Cortex of kidney (tissue), 1 donor: ENCODE measurements at places on chromosomes 1 and 21.

GRCh38 chr21:35940074-35940927, 120.0 kb downstream of the SETD4 start:
- no peak for DNase-seq

- DNase-seq: no peak
Measured at GRCh38 chr1:49424782-49425181, 599.0 kb downstream of the AGBL4 start.

GRCh38 chr1:14392859-14393365, 205.6 kb upstream of the KAZN start:
- DNase-seq: no peak

DNA sequence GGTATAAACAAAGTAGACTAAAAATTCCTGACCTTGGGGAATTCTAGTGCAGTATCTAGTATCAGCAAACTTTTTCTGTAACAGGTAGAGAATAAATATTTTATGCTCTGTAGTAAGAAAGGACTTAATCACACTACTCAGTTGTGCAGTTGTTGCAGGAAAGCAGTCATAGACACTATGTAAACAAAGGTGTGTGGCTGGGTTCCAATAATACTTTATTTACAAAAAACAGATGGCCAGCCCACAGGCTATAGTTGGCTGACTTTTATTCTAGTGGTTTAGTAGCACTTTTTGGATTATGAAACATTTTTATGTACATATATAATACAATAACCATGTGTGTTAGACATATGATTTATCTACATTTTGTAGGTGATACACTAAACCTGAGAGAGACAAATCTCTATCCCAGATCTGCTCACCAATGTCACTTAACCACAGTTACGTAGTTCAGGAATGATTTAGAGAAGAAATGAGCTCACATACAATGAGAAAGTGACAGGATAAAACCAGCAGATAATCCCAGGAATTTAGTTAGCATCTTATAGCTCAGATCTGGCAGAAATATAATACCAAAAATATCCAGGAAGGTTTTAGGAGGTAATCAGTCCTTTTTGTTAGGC, 56.1 kb downstream of the MIER1 start:
- DNase-seq: no peak

GRCh38 chr1:147542569-147542897, 1.2 kb downstream of the BCL9 start:
- no peak for DNase-seq

DNA sequence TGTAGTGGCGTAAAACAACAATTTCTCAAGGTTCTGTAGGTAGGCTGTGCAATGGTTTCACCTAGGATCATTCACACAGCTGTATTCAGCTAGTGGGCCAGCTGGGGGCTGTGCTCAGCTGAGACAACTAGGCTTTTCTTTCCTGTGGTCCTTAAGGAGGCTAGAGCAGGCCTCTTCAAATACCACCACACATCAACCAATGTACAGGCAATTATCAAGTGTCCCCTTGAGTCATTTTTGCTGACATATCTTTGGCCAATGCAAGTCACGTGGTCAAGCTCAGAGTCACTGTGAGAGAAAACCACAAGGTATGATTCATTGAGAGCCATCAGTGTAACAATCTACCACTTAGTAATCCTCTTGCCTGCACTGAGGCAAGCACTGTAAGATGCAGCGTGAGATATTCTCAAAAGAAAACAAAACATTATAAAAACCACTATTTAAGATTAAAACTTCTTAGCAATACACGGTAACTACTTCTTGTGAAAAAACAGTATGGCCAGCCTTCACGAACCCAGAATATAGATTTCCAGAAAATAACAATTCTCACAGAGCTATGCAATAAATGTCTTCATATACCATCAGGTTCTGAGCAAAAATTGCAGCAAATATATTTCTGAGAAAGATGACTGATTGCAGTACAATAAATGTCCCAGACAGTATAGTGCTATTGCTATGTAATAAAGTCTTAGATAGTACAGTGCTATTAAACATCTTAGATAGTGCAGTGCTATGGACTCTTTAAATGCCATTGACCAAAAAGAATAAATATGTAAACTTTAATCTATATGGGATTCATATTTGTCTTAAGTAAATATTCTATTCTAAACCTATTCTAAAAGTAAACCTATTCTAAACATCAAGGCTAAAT, 55.3 kb downstream of the NME7 start:
- no peak for DNase-seq

DNA sequence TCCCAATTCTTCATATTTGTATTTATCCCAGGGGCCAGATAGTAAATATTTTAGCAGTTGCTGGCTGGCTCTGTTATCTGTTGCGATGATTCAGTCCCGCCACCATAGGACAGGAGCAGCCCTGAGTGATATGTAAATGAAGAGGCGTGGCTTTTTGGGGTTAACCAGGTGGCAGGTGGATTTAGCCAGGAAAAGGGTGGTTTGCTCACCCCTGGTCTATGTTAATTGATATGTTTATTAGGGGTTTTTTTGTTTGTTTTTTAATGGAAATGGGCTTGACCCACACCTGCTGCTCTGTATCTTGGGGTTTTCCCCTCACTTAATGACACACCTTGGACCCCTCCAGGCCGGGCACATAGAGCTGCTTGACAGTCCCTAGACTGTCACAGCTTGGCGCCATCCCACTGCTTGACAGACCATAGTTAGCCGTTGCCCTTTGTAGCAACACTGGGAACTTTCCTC, 62.8 kb downstream of the PIK3CD start:
- DNase-seq: no peak

- no peak for DNase-seq
Measured at GRCh38 chr1:194903524-194903923, 1704.7 kb downstream of the KCNT2 start.

DNA sequence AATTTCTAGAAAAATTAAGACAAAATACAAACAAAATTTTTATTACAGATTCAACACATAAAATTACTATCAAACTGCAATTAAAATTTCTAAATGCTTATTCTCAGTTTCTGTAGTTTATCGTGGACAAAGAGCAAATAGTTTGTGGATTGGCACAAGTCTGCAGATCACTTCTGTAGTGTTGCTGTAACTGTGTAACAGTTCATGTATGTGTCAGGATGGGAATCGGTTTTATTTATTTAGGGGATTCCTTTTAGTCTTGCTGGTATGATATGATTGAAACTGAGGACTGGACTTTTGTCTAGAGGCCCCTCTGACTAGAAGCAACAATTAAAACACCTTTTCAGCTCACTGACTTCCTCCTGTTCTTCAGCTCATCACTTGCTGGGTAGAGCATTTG, 60.8 kb downstream of the LRIG2 start:
- no peak for DNase-seq

GRCh38 chr1:25821630-25822091, 1.9 kb downstream of the MTFR1L start:
- no peak for DNase-seq

DNA sequence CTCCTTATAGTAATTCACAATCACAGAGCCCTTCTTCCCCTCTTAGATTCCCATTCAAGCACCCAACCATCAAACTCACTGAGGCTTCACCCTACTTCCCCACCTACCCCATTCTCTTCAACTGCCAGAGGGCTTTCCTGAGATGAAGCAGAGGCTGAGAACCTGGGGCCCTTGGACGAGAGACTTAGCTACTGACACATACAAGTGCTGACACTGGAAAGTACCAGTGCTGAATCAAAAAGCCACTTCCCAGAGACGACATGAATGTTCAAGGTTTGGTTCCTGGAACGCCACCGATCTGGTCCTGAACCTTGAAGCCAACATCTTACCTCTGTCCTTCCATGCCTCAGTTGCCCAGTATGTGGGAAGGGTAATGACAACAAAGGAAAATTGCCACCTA, 16.6 kb upstream of the RAP1A start:
- DNase-seq: no peak

- DNase-seq: no peak
Measured at GRCh38 chr21:22575165-22575584, 1577.0 kb downstream of the NCAM2 start.

GRCh38 chr1:97186381-97186780, 464.8 kb downstream of the PTBP2 start:
- DNase-seq: no peak

DNA sequence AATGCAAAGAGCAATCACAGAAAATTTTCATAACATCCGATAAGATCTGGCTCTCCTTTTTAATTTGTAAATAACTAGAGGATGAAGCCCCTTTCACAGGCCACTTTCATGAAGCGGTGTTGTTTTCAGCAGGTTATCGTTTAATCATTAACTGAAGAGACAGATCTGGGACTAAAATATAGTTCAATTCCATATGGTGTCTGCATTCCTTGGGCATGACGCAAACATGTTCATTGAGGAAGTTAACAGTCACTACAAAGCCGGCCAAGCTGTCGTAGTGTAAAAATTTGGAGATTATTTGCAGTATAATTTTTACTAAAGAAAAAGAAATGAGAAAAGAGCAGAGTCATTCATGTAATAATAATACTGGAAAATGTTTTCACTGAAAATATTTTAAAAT, 565.2 kb upstream of the ADAMTS5 start:
- no peak for DNase-seq

DNA sequence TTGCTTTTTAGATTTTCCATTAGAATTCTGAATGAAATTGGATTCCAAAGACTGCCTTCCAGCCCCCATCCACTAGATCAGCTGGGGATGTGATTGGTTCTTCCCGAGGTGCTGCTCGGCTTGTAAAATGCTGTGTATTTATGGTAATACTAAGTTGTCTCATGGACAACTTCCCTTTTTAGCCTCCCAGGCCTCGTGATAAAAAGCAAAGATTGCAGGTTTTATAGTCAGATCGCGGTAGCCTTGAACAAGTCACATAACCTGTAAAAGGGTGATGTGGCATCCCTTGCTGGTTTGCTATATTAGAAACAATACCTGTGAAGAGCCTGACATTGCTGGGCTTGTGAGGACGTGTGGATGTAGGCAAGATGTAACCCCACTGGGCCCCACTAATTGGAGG, 10.4 kb downstream of the MUL1 start:
- no peak for DNase-seq

DNA sequence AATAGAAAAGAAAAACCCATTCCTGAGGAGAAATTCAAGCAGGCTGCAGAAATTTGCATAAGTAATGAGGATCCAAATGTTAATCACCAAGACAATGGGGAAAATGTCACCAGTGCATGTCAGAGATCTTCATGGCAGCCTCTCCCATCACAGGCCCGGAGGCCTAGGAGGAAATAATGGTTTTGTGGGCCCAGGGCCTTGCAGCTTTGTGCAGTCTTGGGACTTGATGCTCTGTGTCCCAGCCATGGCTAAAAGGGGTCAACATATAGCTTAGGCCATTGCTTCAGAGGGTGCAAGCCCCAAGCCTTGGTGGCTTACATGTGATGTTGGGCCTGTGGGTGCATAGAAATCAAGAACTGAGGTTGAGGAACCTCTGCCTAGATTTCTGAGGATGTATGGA, 22.7 kb downstream of the RAB3GAP2 start:
- DNase-seq: no peak

- no peak for DNase-seq
Measured at GRCh38 chr1:205316161-205316566, 5.4 kb downstream of the NUAK2 start.

DNA sequence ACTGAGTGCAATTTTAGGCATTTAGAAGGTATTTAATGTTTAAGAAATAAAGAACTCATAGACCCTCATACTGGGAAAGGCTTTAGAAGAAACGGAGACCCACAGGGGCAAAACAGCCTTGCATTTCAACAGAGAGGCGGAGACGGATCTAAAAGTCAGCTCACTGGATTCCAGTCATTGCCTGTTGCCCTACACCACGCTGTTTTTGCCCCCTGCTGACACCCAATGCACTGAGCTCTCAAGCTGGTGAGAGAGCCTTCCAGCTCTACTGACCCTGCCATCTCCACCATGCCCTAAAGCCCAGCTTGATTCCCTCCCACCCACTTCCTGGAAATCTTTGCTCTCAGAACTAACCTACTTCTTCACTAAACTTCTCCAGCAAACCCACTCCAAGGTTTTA, 7.2 kb upstream of the TRAF3IP3 start:
- DNase-seq: no peak

DNA sequence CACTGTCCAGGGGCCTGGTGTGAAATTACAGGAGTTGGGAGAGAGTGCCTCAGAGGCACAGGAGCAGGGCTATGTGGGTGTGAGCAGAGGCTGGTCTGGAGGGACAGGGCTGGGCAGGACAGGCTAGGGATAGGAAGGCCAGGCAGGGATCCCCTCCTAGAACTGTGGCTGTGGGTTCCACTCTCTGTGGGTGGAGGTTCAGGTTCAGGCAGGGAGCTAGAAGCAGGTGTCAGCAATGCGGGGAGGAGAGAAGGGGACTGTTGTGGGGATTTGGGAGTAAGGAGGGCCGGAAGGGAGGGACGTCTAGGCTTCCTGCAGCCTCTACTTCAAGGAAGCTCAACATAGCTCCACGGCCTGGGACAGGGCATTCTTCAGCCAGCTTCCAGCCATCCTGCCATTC, 8.3 kb upstream of the GPR61 start:
- DNase-seq: no peak

GRCh38 chr1:77940921-77941570, 37.8 kb downstream of the FUBP1 start:
- DNase-seq: no peak

DNA sequence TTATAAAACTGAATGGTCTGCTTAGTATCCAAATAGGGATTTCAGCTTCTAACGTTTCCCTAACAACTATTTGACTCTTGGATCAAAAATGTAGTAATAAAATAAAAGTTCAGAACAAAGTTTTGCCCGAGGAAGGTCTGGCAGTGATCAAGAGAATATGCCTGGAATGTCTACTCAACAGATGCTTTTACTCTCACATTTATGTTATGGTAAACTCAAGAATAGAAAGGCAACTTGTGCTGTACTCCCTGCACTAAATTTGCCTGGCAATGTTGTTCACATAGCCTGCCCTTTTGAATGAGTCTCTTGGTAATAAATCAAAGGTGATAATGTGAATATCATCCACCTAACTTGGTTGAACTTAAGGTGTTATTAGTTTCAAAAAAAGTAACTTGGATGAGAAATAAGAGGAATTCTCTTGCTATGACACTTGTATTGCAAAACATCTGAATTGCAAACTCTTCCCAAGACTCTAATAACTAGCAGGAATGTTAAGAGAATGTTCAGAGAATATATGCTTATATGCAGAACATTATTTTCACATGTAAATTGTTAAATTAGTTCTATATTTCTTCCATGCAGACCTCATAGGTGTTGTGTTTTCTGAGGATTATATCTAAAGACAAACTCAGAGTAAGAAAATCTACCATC, 215.8 kb downstream of the COL24A1 start:
- no peak for DNase-seq

DNA sequence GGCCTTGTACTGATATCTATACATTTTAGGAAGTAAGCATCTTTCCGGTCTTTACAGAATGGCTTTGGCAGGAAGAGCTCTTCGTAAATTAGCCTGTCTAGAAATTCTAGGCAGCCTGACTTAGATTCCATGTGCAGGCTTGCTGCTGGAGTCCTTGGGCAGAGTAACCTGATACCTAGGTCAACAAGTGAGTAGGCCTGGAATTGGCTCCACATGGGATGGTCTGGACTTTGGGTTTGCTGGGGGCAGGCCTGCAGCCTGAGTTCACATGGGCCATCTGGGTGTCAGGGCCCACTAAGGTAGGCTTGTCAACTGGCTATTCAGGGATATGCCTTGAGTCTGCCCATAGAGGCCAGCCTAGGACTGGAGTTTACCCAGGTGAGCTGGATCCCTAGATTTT, 59.6 kb upstream of the CYYR1 start:
- DNase-seq: no peak

GRCh38 chr1:100423832-100424337, 71.6 kb downstream of the CDC14A start:
- no peak for DNase-seq
